ENCODE measurements at places on chromosomes 13 and 19.

- peak; percentile 91 for DNase-seq
These were observed 25.8 kb upstream of the NANOS3 start for GRCh38 chr19:13850910-13851733.

- DNase-seq, result no peak
These were observed 251.7 kb upstream of the ARGLU1 start for GRCh38 chr13:106819413-106820180.

DNA sequence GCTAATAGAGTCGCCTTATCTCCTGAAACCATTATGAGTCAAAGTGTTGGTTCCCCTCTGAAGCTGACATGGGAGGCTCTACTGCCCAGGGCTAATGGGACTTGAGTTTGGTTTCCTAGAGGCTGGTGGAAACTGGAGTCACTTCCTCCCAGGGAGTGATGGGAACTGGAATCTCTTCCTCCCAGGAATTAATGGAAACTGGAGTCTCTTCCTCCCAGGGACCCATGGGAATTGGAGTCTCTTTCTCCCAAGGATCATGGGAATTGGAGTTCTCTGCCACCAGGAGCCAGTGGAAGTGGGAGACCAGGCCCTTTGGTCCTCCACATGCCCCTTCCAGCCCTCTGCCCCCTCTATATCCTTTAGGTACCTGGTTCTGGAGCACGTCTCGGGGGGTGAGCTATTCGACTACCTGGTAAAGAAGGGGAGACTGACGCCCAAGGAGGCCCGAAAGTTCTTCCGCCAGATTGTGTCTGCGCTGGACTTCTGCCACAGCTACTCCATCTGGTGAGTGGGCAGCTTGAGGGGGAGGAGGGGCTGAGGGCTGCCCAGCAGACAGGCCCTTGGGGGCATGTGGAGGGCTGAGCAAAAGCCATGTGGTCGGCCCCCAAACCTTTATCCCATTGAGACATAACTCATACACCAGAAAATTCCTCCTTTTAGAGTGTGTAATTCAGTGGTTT is 5.5 kb downstream of the BRSK1 start:
- peak; percentile 46 for DNase-seq

- DNase-seq, result peak; percentile 97
These were observed 22.9 kb downstream of the ZNF114 start for GRCh38 chr19:48292798-48293197.

GRCh38 chr19:14614099-14614412 is 31.2 kb downstream of the CLEC17A start:
- no peak for DNase-seq

GRCh38 chr13:102214956-102215355 is 186.9 kb downstream of the FGF14 start:
- DNase-seq, result no peak

DNA sequence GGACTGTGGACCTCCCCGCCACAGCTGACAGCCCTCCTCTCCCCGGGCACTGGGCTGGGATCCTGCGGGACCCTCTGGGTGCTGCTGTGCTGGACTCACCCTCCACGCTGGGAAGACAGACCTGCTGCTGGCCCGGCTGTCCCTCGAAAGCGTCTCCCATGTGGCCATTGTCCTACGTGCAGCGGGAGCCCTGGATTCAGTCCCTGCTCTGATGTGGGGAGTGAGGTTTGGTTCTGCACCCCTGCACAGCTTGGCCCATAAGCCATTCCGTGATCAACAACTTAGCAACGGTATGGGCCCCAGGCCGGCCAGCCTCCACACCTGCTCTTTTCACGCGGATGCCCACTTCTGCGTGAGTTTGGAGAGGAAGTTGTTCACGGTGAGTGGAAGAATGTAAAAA is 195.2 kb downstream of the TEX29 start:
- no peak for DNase-seq

DNA sequence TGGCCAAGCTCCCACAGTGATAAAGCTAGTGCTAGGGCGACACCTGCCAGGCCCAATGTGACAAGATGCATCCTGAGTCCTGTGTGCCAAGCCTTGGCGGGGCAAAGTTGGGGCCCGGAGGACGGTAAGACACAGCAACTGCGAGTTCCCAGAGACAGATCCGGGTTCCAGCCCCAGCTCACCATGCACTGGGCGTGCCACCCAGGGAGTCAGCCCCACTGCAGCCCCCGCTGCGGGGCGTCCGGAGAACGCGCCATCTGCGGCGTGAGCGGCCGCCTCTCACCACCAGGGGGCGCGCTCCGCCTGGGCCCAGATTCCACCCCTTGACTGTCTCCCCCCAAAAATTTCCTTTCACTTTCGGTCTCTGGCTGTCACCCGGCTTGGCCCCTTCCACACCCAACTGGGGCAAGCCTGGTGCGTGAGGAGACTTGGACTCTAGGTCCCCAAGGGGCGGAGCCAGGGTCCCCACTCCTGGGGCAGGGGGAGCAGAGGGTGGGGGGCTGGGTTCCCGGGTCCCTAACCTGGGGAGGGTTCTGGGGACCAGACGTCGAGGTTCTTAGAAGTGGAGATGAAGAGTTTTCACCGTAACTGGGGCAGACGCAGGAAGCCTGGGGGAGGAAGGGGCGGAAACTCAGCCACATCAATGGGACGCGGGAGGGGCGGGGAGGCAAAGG is at the start of gene FLT3LG:
TSS of gene FLT3LG (plus strand) at position 348 of the 674 bp plus-strand sequence. CDS start 425 bp downstream, outside the sequence.
- peak; percentile 75 for DNase-seq

GRCh38 chr19:4976401-4977298 is 7.7 kb downstream of the KDM4B start:
- DNase-seq, result peak; percentile 99

GRCh38 chr19:37007587-37008220 is 70.5 kb upstream of the ZNF420 start:
- peak; percentile 67 for DNase-seq

DNA sequence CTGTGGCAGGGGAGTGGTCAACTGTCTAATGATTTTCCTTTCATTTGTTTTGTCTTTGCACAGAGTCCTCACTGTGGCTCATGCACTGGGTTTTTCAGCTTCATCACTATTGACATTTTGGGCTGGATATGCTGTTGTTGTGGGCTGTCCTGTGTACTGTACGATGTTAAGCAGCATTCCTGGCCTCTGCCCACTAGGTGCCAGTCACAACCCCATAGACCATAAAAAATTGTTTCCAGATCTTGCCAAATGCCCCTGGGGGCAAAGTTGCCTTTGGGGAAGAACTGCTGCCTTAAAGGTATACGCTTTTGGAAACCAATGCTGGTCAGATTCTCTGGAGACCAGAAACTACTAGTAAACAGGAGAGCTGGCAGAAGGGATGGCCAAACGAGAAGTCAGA is 310.4 kb downstream of the SPRY2 start:
- DNase-seq, result peak; percentile 42

DNA sequence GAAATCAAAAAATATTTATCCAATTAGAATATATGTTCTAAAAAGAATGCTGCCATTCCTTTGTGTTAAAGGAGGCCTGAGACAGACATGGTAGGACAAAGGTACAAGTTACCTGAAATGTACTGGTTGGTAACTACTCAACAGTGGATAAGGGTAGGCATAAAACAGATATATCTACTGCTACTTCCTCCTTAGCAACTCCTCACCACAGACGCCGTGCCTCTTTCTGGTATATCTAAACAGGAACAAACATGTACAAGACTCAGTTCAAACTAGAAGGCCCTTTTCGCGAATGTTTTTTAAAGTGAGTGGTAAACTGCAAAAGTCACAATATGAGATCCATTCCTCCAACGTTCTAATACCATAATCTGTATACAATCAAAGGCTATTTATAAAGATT is 86.9 kb downstream of the TBC1D4 start:
- DNase-seq, result no peak

GRCh38 chr19:485583-486236 is 10.6 kb upstream of the MADCAM1 start:
- peak; percentile 71 for DNase-seq

- DNase-seq, result no peak
These were observed 12.1 kb downstream of the IGFL1 start for GRCh38 chr19:46241626-46242025.

- peak; percentile 34 for DNase-seq
These were observed 407.8 kb downstream of the COG6 start for GRCh38 chr13:40063278-40063698.

- no peak for DNase-seq
These were observed 3.0 kb upstream of the IL12RB1 start for GRCh38 chr19:18089726-18090125.

- DNase-seq, result no peak
These were observed 1185.8 kb downstream of the UQCRFS1 start for GRCh38 chr19:28027116-28027515.

- DNase-seq, result no peak
These were observed 9.8 kb downstream of the MVB12A start for GRCh38 chr19:17429641-17430113.

DNA sequence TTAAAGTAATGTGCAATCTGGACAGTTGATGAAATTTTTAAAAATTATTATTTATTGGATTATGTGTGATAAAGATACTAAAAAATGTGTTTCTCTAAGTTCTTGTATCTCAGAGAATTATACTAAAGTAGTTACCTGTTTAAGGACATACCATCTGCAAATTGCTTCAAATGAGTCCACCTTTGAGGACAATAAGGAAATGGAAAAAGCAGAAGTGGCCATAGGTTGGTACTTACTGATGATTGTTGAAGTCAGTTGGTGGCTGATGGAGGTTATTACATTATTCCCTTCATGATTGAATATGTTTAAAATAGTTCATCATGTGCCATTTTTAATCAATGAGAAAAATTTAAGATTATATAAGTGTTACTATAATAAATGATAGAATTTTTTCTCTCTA is 367.0 kb downstream of the MYO16 start:
- DNase-seq, result no peak

DNA sequence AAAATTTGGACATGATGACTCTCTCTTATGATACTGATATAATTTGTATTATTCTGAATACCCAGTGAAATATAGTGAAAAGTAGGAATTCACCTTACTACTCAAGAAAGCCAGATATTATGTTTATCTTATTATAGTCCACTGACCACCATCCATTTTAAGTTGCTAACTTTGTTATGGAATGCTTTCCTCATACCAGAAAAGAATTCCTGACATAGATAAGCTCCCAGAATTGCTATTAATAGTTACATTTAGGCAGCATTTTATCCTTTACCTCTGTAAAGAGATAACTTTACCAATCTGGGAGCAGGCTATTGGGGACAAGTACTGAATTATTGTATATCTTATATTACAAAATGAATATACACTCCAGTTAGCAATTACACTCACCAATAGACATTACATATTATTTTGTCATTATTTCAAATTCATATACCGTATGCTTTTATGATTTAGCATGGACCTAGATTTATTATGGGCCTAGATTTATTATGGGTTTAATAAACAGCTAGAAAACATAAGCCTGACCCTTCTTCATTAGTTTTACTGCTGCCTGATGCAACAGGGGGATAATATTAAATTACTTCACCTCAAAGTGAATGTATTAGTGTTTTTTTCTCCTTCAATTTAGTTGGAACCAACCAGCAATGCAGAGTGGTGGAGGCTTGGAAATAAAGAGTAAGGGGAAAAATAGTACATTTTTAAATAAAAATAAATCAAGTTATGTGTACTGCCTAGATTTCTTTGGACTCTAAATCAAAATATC is 1886.1 kb downstream of the PCDH9 start:
- DNase-seq, result no peak

GRCh38 chr13:23325191-23325590 is 108.3 kb downstream of the SACS start:
- DNase-seq, result no peak

- no peak for DNase-seq
These were observed 227.9 kb upstream of the ARGLU1 start for GRCh38 chr13:106795847-106796246.

DNA sequence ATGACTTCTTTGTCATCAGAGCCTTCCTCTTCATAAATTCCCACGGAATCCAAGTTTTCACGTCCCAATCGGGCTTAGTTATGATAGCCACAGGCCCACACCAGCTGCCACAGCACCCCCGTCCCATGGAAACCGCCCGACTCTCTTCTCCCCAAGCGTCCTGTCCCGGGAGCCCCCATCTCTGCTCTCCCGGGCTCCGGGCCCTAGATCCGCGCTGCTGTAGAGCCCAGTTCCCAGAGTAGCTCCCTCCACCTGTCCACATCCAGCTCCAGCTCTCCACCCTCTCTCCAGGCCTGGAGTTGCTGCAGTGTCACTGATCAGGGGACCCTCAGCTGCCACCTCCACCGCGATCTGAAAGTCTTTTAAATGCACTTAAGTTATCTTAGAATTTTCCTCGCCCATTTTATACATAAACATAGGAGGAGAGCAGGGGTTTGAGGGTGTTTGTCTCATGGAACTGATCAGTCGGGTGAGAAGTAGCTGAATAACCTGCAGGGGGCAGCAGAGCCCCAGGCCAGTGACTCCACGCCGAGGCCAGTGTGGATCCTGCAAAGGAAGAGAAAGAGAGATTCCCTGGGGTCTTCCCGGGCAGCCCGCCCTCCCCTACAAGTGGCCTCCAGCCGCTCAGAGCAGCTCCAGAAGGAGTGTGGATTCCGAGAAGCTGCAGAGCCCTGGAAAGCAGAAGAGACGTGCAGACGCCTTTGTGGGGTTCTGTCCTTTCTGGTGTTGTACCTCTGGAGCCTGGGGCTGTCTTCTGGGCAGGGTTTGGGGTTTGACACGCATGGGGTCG is 1.1 kb upstream of the ZNF763 start:
- DNase-seq, result peak; percentile 66

DNA sequence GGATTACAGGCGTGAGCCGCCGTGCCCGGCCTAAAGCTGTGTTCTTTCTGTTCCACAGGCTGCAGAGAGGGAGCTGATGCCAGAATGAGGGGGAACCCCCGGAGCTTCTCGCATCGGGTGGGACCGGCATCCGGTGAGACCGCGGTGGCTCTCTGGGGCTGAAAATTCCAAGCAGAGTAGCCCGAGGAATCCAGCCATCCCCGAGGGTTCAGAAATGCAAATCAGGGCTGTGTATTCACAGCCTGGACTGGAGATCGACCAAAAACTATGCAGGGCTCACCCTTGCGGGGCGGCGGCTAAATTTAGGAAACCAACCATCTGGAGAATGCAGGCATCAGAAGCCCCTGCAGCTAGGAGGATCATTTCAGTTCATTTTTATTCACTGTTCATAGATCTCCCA is 99.2 kb downstream of the GNG7 start:
- DNase-seq, result peak; percentile 52

DNA sequence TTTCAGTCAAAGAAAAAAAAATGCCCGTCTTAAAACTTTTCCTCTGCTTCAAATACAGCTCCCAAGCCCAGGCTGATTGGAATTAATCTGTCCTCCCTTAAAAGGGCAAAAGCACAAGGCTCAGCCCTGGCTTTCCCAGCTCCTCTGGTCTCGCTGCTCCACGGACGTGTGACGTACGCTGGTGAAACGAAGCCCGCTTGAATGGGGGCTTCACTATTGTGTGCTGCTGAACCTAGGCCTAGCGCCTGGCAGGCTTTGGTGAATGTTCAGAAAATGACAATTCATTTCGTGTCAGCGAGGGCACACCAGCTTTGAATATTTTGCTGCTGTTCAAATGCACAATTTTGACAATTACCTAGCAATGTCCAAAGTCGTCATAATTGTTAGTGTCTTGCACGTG is 615 bp upstream of the ZNF135 start:
- DNase-seq, result no peak

- DNase-seq, result no peak
These were observed 399.5 kb downstream of the RFC3 start for GRCh38 chr13:34217343-34218025.

GRCh38 chr19:54035215-54036178 is 28.2 kb downstream of the VSTM1 start:
- DNase-seq, result peak; percentile 94

GRCh38 chr13:54687173-54687572 is 1658.6 kb downstream of the OLFM4 start:
- DNase-seq, result no peak
